ENCODE measurements at places on chromosomes 2 and 18. TPM values are rescaled to one million over a fixed set of nuclear protein-coding genes. Genes with fewer than 3 reads are reported as not detected.

FKBP1B gene
- 10.9 TPM for total RNA-seq

MOGAT1 gene
- total RNA-seq: not detected

LOXL3 gene
- 53.9 TPM for total RNA-seq

C1QL2 gene
- total RNA-seq: not detected

RGPD3 gene
- total RNA-seq: 0.29 TPM

ACTR3 gene
- total RNA-seq: 219 TPM

L3MBTL4 gene
- not detected for total RNA-seq

GNLY gene
- not detected for total RNA-seq

ZSWIM2 gene
- total RNA-seq: not detected

HOXD4 gene
- not detected for total RNA-seq

UBE2F gene
- total RNA-seq: 59.3 TPM

CABYR gene
- 7.7 TPM for total RNA-seq

CENPO gene
- 25.9 TPM for total RNA-seq

Measured in smooth muscle cell of trachea (primary cell).